ENCODE measurements at places on chromosomes 6 and 20. TPM values are rescaled to one million over a fixed set of nuclear protein-coding genes. Genes with fewer than 3 reads are reported as not detected.

The SLC4A11 gene
- polyA plus RNA-seq, result 1.1 TPM

The OR2H1 gene
- not detected for polyA plus RNA-seq

DNA sequence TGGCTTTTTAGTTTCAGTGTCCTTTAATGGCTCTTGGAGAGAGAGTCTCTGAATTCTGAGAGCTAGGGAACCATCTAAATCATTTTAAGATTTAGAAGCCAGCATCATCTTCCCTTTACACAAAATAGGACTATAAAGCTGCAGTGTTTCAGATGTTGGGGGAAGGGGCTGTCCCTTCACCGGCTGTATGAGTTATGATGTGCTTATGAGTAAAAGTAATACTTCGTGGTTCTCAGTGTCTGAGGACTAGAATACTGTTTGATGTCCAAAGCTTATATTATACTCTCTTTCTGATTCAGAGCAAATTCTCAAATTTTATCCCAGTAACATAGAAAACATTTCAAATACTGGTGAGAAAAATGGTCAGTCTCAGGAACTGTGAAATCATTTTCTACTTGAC, 63.5 kb upstream of the FAM8A1 start:
- no peak for DNase-seq

GRCh38 chr20:63957690-63958441, 1.6 kb upstream of the UCKL1 start:
- no peak for DNase-seq

DNA sequence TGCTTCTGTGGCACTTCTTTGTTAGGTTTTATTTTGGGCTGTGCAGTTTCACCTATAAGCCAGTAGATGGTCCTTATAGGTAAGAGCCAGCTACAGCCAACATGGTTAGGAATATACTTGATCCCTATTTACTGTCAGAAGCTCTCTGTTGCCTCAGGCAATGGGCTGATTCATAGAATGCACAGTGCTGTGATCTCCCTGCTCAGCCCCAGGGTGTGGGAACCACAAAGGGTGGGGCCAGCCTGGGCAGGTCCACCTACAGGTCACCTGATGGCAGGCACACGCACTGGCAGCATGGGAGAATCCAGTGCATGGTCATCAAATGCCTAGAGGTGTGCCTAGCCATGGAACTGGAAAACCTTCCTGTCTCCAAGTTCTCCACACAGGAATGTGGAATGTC, 191.9 kb downstream of the MOXD1 start:
- no peak for DNase-seq
